ENCODE measurements at places on chromosomes 2 and 18. TPM values are rescaled to one million over a fixed set of nuclear protein-coding genes. Genes with fewer than 3 reads are reported as not detected.

The MC5R gene
- total RNA-seq = not detected

The REG1B gene
- total RNA-seq = not detected

The ANAPC1 gene
- total RNA-seq = 17.2 TPM

The CCDC74B gene
- total RNA-seq = not detected

The LRATD1 gene
- 0.07 TPM for total RNA-seq

The GALNT14 gene
- 1.3 TPM for total RNA-seq

The TMEM247 gene
- total RNA-seq = not detected

The ERBB4 gene
- 25.7 TPM for total RNA-seq

The FAM110C gene
- total RNA-seq = 4.2 TPM

The SP100 gene
- total RNA-seq = 57.2 TPM

The ABCG8 gene
- total RNA-seq = not detected

The DLX1 gene
- not detected for total RNA-seq

The UGT1A10 gene
- total RNA-seq = not detected

The ALPG gene
- total RNA-seq = not detected

The NCKAP5 gene
- total RNA-seq = 7.0 TPM

The CDCA7 gene
- 0.83 TPM for total RNA-seq

The SP9 gene
- total RNA-seq = not detected
